GM23338 (cell line): ENCODE measurements at places on chromosomes 7 and 10.

DNA sequence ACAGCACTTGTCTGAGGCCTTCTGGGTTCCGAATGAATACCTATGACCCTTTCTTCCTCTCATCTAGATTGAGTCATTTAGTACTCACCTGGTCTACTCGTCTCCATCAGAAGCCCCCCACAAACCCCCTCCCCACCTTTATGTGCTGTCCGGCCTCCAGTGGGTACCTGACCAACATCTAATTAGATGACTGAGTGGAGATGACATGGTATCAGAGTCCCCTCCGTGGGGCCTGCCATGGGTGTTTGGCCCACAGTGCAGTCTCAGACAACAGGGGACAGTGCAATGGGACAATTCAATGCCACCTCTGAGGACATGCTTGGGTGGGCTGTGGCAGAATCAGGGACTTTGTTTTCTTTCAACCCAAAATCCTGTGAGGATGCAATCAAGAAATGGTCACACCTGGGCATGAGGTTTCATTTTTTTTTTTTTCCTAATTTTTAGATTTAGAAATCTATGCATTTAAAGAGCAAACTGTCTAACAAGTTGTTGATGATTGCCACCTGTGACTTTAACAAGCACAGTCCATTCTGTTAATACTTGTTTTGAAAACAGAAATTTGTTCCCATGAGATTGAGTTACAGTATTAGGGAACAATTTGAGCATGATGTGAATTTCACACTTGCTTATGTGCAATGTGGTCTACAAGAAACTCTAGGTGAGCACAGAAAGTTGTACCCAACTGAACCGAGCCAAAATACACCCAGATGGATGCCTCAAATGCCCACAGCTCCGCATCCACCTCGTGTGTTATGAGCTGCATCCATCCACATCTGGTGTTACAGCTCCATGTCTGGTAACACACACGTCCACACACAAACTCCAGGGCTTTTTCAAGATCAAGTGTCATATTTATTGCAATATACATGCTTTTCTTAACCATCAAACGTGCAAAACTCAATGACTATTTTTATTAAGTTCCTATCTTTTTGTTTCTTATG lies 27.5 kb downstream of the GPRIN2 start:
- no peak for DNase-seq

DNA sequence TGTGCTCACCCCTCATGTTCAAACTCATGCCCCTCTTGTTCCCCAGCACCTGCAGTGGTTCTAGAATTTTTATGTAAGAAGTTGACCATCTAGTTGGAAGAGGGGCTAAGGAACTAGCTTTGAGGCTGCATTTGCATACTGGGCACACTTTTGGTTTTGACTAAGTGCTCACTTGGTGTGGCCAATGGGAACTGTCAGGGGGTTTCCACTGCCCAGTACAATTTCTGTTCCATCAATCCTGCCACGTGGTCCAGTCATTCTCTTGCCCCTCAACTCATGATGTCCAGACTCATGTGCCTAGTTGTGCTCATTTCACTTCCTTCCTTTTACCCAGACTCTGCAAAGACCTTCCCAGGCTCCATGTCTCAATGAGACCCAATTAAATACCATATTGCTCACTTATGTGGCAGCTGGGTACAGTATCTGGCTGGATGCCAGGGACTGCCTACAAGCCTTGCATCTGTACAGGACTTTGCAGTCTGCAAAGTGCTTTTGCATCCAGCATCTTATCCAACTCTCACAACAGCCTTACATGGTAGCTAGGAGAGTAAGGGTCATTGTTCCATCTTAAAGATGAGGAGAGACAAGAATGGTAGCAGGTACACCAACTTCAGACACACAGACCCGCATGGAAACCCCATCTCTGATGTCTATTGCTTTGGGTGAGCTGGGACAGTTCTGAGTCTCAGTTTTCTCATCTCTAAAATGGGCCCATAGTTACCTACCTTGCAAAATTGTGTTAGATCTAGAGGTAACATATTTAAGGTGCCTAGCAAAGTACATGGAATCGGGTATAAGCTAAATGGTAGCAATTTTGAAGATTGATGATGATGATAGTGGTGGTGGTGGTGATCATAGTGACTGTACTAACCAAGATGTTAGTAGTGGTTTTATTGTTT lies 30.1 kb upstream of the KCNMA1 start:
- DNase-seq = no peak

- no peak for DNase-seq
Measured at GRCh38 chr7:151141855-151142685, 25.4 kb downstream of the GBX1 start.

- no peak for DNase-seq
Measured at GRCh38 chr10:24240041-24240751, 31.3 kb downstream of the KIAA1217 start.

DNA sequence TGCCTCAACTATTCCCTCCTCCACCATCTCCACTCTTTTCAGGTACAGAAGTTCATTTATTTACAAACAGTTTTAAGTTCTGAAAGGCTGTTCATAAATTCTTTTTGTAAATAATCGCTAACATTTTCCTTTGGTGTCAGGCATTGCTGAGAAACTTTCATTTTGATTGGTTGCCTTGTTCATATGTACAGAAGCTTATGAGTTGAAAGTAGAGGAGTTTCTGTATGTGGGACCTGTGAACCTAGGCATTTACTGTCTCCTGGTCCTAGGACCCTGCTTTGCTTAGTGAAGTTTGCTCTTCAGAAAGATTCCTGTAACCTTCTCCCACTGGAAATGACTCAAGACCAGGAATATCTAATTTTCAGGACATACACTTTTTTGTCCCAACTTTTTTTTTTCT lies 30.4 kb downstream of the CCSER2 start:
- DNase-seq = no peak

- no peak for DNase-seq
Measured at GRCh38 chr7:23356726-23357125, 57.6 kb downstream of the MALSU1 start.

GRCh38 chr10:132006966-132007365 lies 25.2 kb upstream of the BNIP3 start:
- DNase-seq = peak; percentile 84

GRCh38 chr10:79084012-79084971 lies 15.5 kb downstream of the ZMIZ1 start:
- peak; percentile 68 for DNase-seq

GRCh38 chr7:82443036-82443546 lies 486 bp downstream of the CACNA2D1 start:
- peak; percentile 60 for DNase-seq

GRCh38 chr7:44631458-44632115 lies 25.2 kb downstream of the OGDH start:
- DNase-seq = no peak

DNA sequence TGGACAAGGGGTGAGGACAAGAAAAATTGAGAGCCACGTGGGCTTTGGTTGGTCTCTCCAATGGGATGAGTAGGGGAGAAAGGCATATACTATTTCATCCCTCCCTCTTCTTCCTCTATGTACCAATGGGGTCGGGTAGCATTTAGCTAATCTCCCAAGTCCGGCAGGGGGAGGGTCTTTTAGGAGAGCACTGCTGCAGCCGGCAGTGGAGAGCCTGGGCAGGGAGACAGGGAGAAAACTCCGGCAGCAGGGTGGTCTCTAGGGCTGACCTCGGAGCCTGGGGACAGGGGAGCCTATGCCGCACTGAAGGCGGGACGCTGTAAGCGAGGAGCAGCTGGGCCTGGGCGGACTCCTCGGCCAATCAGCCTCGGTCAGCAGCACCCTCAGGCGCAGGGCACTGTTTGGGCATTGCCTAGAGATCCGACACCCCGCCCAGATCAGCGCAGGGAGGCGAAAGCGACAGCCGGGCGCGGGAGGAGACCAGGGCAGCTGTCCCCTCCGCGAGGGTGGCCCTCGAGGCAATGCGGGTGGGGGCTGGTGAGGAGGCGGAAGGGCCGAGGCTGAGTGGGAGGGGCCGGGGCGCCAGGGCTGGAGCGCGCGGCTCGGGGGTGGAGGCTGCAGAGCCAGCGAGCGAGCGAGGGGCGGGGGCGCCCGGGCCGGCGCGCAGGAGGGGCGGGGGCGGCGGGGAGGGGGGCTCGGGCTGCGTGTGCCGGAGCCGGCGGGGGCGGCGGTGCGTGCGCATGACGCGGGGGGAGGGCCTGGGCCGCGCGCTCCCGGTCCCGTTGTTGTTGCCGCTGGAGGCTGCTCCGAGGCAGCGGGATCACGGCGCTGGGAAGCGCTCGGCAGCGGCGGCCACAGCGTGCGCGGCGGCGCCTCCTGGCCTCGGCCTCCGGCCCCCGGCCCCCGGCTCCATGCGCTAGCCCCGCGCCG lies at the start of gene AGAP3:
Gene AGAP3 (plus strand): TSS at position 785 of the 930 bp plus-strand sequence. CDS start 267 bp downstream, outside the sequence.
- DNase-seq = peak; percentile 91

DNA sequence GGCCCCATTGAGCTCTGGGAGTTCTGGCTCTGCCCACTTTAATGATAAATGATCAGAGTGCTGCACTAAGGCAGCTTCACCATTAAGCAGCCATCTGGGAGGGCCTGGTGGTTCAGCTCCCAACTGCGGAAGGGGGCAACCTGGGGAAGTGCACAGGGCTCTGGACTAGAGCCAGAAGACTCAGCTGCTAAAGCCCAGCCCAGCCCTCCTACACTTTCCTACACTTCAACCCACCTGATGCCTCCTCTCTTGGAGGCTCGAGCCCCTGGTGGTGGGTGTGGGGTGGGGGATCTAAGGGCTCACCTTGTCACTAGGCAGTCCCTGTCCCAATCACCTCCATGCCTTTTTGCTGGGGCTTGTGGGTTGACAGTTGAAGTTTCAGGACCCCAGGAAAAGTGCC lies 60.6 kb upstream of the ANTXRL start:
- no peak for DNase-seq

DNA sequence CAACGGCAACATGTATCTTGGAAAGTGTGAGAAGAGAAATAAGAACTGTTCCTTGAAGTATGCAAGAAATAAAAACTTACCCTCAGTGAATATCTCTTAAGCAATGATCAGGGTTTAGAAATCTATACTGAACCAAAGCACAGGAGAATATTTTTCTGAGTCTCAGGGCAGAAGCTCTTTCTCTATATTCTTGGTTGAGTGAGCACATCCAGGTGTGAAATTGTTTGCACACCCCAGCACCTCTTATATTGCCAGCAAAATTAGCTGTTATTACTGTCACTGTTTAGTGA lies 8.4 kb downstream of the DLX6 start:
- no peak for DNase-seq

GRCh38 chr10:98363220-98363619 lies 51.8 kb downstream of the PYROXD2 start:
- no peak for DNase-seq

GRCh38 chr7:6419310-6419773 lies 28.4 kb downstream of the DAGLB start:
- no peak for DNase-seq

- no peak for DNase-seq
Measured at GRCh38 chr7:150631866-150632864, at the start of gene GIMAP6. TSS of gene GIMAP6 (minus strand) at chr7:150632385. CDS start at chr7:150630142, 2,243 bp downstream.

DNA sequence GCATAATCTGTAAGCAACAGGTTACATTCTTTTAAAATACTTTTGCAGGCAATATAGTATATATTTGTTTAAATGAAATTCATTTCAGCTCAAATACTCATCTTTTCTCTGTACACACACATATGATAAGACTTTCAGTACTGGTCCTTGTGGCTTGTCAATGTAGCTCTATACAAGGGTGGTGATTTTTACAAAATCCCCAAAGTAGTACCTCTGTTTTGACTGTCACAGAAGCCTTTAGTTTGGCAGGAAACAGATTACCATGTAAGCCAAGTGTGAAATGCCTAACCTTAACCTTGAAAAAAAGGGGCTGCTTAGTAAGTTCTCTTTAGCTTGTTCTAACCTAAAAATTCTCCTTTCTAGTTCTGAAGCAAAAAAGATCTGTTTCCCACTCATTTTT lies 87.9 kb downstream of the KCND2 start:
- DNase-seq = no peak

DNA sequence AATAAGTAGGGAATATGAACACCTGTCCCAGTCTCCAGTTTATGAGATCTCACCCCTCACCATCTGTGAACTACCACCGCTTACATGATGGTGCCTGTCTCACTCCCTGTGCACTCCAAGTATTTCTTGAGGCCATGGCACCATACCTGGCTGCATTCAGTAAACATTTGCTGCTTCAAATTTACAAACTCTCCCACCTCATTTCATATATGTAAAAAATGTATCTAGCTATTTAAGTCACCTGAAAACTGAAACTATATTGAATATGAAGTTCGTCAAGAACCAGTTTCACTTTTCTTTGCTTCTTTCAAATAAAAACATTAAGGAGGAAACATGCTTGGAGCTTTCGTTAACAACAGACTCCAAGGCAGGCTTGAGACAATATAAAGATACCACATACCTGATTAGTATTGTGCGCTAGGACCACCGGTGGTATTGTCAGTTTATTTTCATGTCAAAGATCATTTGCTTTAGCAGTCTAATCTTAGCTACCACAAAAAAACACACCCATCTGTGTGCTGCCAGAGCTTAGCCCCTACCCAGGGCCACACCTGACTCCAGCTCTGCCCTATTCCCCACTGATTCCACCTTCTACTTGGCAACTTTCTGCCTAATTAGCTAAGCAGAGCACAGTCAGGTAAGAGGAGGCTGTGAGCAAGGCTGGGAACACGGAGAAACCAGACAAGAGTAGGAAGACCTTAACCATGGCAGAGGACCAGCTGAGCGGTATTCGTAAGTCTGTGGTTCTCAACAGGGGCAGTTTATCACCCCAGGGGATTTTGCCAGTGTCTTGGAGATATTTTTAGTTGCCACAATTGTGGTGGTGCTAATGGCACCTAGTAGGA lies 92.0 kb downstream of the ZFAND4 start:
- no peak for DNase-seq

GRCh38 chr10:100882252-100882651 lies 30.5 kb upstream of the SLF2 start:
- no peak for DNase-seq

DNA sequence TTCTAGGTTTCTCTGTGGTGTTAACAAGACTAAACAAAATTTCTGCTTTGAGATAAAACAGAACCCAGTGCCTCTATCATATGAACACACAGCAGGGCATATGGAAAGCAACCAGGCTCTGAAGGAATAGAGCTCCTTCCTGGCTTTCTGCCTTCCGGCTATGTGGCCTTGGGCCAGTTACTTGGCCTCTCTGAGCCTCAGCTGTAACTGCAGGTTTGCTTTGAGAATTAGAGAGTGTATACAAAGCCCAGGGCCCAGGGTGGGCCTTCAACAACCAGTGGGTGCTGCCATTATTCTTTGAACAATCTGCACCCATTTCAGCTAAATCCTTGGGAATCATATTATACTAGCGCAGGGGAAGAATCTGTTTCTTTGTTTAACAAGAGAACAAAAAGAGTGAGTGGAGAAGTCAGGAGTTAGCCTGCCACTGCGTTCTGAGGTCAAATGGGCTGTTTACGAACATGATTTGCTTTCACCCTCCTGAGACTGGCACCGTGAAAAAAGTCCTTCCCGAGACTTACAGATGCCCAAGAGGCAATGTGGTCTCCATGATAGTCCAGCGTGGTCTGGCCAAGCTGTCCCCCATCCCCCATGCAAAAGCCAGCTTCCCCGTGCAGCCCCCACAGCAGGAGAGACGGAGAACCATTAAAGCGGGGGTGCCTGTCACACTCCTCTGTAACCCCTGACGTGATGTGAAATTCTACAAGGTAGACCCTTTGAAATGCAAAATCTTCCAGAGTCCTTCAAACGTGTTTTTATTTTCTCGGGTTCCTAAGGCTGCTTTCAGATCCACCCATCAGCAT lies 4.9 kb downstream of the FAM53B start:
- DNase-seq = peak; percentile 33

- DNase-seq = no peak
Measured at GRCh38 chr7:33728873-33729551, 176.3 kb upstream of the BMPER start.
